CD4-positive, alpha-beta T cell treated with Interleukin-17A for 1 hour (primary cell): ENCODE measurements at places on chromosomes 7 and 10.

DNA sequence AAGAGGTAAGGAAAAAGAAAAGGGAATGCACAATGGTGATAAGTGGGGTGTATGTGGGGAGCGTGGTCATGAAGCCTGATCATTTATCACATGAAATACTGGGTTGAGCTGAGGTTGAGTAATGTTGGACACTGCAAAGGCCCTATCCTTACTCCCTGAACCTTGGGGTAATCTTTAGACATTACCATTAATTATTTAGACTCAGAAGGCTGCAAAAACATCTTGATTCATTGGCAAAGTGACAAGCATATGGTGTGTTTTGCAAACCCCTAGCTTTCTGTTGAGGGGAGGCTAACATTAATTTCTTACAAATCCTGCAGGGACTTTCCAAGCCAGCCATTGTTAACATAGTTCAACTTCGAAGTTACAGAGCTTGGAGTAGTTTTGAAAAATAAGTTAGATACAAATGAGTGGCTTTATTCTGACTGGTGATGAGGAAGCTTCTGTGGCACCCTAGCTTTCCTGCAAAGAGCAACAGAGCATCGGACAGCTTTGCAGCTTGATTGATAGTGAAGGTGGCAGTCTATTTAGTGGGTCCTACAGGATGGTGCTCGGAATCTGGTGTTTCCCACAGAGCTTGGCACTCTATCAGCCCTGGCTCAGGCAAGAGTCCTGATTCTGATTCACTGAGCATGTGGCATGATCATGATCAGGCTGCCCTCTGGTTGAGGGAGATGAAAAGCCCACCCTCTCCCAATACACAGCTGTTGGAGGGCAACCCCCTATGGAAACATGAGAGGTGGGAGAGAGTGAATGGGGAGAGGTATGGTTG lies 153.7 kb upstream of the NPVF start:
- no peak for DNase-seq

DNA sequence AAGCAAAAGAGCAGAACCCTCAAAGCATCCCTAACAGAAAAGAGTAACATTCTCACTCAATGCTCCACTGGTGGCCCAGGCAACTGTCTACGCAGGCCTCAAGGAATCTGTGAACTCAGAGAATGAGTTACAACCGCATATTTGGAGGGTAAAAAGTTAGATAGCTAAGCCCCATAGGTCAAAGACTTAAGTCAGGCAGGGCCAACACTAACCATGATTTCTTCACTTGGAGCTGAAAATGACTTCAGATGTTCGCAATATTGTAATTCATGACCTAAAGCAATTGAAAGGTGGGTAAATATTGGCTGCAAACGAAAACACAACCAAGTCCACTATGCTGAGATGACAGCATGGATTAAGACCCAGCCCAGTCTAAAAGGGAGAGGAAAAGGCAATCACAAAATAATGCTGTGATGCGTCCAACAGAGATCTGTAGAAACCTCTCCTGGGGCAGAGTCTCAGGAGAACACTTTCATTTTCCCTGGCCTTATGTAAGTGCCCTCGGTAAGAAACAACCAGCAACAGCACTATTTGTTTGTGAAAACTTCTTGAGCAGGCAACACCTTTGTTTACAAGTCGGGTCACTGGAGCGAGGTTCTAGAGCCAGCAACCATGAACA lies 176.5 kb downstream of the TNS3 start:
- DNase-seq = no peak

GRCh38 chr7:135165862-135166261 lies 4.6 kb downstream of the CYREN start:
- DNase-seq = no peak

DNA sequence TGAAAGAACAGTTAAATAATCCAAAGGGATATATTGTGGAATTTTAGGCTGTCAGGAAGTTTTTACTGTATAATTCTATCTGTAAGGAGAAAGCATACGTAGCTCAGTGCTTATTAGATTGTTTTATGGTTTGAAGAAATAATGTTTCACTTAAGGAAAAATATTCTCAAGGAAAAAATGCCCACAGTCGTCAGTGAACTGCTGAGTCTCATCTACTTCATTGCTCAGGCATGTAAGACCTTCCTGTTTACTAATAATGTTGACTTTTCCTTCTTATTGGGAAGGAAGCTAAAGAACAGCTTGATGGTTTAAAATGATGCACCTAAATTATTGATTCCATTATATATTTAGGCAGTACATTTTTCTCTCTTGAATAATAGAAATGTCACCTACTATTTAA lies 304.2 kb downstream of the SDK1 start:
- DNase-seq = no peak

GRCh38 chr10:95785317-95785716 lies 29.4 kb downstream of the ENTPD1 start:
- DNase-seq = no peak

GRCh38 chr7:123819001-123819400 lies 26.0 kb upstream of the HYAL4 start:
- no peak for DNase-seq

GRCh38 chr10:79102498-79102874 lies 33.7 kb downstream of the ZMIZ1 start:
- no peak for DNase-seq

DNA sequence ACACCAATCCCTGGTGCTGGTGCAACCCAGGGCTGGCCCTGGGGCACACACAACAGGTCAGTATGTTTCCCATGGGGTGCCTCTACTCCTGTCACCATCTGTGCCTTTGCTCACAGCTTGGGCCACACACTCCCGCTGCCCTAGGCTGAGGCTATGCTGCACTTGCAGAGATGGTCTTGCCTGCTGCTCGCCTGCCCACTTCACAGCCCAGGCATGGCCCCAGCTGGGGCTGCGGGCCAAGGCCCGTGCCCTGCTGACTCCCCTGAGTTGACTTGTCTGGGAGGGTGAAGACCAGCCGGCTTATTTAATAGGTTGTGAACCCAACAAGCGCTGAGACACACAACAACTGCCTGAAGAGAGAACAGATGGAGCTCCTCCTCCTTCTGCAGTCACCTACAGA lies 184.1 kb downstream of the ZNF33B start:
- DNase-seq = no peak

DNA sequence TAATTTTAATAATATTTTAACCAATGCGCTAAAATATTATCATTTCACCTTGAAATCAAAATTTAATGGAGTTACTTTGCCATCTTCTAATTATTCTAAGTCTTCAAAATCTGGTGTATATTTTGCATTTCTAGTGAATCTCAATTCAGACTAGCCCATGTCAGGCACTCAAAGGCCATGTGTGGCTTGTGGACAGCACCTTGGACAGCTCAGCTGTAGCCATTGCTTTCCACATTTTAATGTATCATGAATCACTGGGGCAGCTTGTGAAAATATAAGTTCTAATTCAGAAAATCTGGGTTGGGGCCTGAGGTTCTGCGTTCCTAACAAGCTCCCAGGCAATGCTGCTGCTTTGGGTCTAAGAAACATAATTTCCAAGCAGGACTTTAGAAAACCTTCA lies 57.2 kb downstream of the MGAM2 start:
- DNase-seq = no peak

- DNase-seq = no peak
These were observed 35.0 kb downstream of the AUTS2 start for GRCh38 chr7:69633122-69633831.

- DNase-seq = no peak
These were observed 17.0 kb downstream of the CPA4 start for GRCh38 chr7:130309986-130310385.

GRCh38 chr10:121708728-121709674 lies 110.8 kb upstream of the FGFR2 start:
- no peak for DNase-seq

GRCh38 chr7:139737221-139738100 lies 40.3 kb downstream of the HIPK2 start:
- DNase-seq = no peak

- no peak for DNase-seq
These were observed 14.3 kb downstream of the SEMA3D start for GRCh38 chr7:85172530-85172941.

- DNase-seq = no peak
These were observed 165.7 kb downstream of the PTPN20 start for GRCh38 chr10:47076949-47077361.

DNA sequence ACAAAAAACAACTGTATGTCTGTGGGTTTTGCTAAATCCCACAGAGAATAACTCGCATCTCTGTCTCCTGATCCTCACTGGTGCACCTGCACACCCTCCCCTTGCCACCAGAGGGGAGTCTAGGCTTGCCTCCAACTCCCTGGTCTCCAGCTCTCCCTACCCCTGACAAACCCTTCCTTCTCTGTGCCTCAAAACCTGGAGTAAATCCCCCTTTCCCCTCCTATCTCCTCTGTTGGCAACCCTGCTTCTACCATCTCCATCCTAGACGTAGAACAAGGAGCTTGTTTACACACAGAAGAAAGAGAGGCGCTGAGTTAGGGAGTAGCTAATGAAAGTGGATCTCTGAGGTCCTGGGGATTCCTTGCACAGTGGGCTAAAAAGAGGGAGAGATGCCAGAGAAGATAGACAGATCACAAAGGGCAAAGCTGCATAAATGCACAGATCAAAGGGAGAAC lies 6.0 kb downstream of the MBLAC1 start:
- peak; percentile 78 for DNase-seq

- DNase-seq = no peak
These were observed 399.9 kb upstream of the IGFBP3 start for GRCh38 chr7:46320956-46321355.

DNA sequence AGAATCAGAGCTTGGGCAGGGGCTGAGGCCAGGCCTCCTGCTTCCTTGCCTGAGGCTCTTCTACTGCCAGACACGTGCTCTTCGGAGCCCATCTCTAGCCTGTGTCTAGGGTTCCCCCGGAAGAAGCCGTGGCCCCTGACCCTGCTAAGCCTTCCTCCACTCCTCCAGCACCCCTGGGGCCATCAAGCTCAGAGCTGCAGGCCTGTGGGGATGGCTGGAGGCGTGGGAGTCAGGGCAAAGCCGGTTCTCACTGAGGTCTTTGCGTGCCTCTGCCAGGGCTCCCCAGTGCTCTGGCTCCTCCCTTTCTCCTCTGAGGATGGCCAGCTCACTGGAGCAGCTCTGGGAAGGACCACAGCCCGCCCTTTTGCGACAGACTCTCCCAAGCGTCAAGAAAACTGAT lies 34.4 kb downstream of the GHRHR start:
- no peak for DNase-seq

- DNase-seq = no peak
These were observed 3.9 kb downstream of the CPED1 start for GRCh38 chr7:120992272-120992964.

DNA sequence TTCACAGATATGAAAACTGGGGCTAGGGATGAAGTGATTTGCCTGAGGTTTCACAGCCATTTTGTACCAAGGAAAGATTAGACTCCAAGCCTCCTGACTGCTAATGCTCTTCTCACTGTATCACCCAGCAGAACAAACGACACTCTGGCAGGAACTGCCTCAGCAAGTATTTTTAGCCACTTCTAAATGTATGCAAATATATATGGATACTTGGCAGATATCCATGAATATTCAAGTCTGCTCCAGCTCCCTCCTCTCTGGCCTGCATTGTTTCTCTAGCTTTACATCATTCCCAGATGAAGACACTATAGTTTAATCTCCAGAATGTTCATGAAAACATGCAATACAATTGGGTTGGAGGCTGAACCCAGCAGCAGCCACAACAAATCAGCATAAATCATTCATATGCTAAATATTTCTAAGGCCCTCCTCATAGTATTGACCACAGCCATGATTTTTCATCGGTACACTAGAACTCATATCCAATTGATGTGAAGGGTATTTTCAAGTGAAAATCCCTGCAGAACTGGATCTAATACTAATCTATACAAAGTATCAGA lies 65.5 kb downstream of the HPSE2 start:
- no peak for DNase-seq

DNA sequence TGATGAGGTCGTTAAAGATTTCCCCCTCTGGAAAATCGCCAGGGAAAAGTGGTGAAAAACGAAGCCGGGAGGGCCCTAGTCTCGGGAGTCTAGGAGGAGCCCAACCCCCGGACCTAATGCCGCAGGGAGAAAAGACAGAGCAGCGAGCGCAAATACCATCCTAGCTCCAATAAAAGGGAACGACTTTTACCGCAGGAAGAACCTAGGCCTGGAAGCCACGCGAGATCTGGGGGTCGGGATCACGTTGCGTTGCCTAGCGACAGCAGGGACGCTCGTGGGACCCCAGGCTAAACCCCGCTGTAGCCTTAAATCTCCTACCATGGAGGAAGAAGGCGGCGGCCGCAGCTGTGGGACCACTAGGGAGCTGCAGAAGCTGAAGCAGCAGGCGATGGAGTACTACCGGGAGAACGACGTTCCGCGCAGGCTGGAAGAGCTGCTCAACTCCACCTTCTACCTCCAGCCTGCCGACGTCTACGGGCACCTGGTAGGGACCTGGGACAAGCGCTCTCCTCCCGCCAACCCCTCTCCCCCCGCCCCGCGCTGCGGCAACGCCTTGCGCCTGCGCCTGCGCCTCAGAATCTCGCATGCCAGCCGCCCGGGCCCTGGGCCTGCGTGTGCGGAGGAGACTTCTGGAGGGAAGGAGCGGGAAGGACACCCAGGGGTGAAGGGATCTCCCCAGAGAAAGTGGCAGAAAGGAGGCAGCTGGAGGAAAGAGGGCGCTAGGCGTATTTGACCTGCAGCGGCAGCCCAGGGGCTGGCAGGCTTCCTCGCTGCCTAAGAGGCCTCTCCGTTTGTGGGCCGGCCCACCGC lies at the start of gene ENO4:
TSS of gene ENO4 (plus strand) at position 252 of the 810 bp plus-strand sequence. CDS start at position 320, 68 bp downstream.
- DNase-seq = peak; percentile 38

DNA sequence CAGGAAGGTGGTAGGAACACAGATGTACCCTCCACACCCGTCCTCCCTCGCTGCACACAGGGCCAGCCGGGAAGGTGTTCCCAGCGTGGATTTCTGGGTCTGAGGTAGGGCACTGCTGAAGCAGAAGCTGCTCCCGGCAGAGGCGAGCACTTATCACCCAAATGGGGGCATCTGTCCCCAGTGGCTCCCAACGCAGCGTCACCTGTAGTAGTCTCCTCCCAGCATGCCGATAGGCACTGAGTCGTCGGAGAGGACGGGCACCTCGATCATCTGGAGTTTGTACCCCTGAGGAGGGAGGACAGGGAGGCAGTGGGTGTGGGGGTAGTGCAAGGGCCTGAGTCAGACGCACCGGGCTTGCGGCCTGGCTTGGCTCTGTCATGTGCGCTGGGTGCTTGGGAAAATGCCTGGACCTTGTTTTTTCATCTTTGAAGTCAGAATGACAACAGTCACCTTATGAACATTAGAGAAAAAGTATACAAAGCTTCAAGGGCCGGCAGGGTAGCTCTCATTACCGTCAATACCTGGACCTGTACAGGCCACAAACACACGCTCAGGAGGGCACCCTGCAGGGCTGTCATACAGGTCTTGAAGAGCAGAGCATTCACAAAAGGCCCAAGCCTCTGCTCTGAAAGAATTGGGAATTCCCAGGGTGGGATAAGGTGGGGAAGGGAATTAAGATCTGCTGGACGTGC lies 3.1 kb upstream of the PYROXD2 start:
- no peak for DNase-seq

- no peak for DNase-seq
These were observed 101.9 kb downstream of the ELMO1 start for GRCh38 chr7:37346761-37347160.
